ENCODE measurements at places on chromosomes 4 and X.

DNA sequence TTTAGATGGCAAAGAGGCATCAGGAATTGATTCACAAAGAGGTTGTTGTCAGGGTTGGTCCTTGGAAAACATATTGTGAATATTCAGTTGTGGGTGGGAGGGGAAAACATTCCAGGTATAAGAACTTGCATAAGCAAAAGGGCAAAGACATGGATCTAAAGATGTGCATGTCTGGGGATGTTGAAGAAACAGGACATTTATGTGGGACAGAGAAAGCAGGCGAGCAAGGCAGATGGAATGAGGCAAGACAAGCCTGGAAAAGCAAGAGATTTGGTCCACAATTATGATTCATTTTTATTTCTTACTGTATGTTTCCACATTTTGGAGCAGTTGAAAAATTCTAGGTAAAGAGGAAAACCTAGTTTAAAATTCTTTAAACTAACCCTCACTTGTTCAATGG lies 134.9 kb upstream of the CXXC4 start:
- no peak for DNase-seq

GRCh38 chrX:49309401-49309981 lies 6.0 kb downstream of the GAGE10 start:
- DNase-seq = no peak

DNA sequence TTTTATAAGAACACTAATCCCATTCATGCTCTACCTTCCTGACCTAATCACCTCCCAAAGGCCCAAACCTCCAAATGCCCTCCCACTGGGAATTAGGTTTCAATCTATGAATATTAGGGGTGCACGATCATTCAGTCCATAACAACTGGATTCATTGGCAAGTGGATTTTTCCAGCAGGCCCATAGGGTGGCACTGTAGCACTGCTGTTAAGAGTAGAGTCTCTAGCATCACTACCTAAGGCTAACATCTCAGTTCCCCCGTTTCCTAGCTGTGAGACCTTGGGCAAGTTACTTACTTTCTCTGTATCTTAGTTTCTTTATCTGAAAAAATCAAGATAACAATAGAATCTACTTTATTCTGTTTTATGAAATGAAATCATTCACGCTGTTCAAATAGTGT lies 315.8 kb downstream of the STIM2 start:
- DNase-seq = no peak

- no peak for DNase-seq
Measured at GRCh38 chr4:174192943-174193342, 90.5 kb downstream of the FBXO8 start.

DNA sequence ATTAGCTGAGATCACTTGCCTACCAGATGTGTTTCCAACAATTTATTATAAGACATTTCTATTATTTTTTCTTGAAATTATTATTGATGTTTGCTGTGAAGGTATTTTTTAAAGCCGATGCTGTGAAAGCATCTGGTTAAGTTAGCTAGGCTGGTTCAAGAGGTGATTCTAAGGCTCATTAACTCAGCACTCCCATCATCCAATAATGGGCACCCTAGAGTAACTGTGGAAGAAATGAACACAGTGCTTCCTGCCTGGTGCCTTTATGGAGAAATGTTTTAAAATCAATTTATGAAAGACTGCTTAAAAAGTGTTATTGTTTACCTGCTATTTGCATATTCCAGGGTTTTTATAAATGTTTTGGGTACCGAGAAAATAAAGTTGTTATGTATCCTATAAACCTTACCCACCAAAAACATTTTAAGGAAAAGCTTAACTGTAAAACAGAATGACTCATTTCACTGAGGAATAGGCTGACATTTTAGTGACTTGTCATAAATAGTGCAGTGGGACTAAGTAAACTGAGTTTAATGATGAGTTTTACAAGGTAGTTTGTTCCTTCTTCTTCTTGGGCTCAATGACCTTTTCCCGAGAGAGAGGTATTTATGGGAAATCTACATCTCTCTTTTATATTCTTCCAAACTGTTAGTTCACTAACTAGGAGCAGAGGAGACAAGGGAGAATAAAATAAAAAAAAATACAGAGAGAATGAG lies 310.0 kb upstream of the AADAT start:
- no peak for DNase-seq

GRCh38 chrX:133413218-133413925 lies 1.9 kb downstream of the GPC4 start:
- DNase-seq = no peak

- no peak for DNase-seq
Measured at GRCh38 chr4:152460488-152460887, 75.4 kb downstream of the FBXW7 start.

- no peak for DNase-seq
Measured at GRCh38 chr4:105989485-105990242, 94.4 kb downstream of the NPNT start.

DNA sequence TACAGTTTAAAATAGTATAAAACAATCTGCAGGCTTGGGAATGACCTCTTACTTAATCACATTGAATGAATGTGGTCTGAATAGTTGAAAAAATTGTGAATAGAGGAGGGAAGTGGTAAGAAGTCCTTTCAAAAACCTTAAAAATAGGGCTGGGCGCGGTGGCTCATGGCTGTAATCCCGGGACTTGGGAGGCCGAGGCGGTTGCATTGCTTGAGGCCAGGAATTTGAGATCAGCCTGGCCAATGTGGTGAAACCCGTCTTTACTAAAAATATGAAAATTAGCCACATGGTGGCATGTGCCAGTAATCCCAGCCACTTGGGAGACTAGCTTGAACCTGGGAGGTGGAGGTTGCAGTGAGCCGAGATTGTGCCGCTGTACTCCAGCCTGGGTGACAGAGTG lies 36.5 kb downstream of the HERC3 start:
- no peak for DNase-seq

GRCh38 chrX:76427560-76428242 lies at the start of gene MAGEE1:
Gene MAGEE1, plus strand, starts transcription at chrX:76427710. Its CDS starts 221 bp downstream, at chrX:76427931.
- DNase-seq = peak; percentile 83

DNA sequence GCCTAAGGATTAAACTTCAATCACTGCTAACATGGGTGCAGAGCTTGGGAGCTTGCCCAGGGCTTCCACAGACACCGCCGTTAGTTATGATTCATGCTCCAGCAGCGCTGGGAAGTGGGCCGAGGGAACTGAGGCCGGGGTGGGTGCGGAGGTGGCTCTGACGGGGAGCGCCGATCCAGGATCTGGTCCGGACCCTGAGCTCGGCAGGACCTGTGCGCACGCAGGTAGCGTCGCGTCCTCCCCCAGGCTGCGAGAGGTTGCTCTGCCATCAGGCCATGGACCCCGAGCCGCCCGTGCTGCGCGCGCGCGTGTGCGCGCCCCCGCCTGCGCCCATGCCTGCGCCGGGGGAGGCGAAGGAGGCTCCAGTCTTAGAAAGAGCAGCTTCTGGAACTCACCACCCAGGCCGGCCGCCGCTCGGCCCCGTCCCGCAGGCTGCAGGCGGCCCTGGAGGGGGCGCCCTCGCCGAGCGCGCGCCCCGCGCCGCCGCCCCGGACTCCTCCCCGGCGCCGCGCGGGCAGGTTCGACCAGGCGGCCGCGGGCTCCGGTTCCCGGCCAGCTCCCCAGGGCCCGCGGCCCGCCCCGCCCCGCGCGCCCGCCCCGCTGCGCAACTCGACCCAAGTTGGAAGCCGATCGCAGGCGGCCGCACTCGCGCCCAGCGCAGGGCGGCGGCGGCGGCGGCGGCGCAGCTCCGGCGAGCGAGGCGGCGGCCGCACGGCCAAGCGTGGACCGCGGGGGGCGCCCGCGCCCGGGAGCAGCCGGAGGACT lies 732 bp upstream of the ADRA2C start:
- DNase-seq = peak; percentile 54

GRCh38 chr4:79495447-79495846 lies 87.4 kb upstream of the GK2 start:
- DNase-seq = no peak

DNA sequence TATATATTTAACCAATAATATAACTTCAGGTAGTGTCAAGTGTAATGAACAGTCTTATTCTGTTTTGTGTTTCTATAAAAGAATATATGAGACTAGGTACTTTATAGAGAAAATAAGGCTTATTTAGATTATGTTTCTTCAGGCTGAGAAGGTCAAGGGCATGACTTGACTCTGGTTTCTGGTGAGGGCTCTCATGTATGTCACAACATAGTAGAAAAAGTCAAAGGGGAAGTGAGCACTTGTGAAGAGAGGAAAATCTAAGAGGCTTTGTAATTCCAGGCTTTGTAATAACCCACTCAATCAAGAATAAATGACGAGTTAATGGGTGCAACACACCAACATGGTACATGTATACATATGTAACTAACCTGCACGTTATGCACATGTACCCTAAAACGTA lies 27.6 kb downstream of the PRR32 start:
- no peak for DNase-seq

DNA sequence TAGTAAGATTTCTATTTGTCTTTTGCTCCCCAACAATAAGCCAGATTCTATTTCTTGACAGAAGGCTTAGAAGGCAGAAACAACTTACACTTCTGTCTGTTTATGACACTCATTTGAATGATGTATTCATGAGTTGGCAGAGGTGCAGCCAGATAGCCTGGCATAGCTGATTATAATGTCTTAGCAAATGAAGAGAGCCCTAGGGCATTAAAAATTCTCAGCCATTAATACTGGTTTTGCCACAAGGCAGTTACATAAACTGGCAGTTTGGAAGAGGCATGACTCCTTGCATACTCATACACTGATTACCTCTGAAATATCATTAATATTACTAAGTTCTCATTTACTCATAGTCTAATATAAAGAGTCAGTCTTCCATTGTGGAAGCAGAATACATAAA lies 728.5 kb upstream of the NDST4 start:
- DNase-seq = no peak

DNA sequence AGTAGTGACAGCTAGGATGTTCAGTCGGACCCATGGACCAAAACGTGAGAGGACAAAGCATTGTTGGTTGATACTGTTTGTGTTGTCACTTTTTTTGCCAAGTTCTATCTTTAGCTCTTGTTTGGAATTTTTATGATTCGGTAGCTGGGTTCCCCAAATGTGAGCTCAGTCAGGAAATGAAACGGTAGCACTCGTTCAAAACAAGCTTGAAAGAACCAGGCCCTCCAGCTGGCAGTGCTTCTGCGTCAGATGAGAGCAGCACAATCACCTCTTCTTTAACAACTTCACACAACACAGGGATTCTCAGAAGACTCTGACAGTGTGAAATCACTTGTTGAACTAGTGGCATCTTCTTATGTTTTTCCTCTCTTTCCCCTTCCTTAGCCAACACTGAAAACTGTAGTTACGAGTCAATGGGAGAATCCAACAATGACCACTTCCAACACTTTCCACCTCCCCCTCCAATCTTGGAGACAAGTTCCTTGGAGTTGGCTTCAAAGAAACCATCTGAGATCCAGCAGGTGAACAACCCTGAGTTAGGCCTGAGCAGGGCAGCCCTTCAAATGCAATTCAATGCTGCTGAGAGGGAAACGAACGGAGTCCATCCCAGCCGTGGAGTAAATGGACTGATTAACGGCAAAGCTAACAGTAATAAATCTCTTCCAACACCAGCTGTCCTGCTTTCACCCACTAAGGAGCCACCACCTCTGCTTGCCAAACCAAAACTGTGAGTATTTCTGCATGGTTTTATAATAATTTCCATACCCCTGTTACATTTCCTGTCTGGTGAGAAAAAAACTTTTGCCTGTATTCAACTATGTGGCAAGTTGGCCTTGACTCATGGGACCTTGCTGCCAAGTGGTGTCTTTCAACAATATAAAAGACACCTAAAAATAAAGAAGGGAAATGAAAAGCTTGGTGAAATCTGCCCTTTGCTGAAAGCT lies 214.6 kb downstream of the PALLD start:
- DNase-seq = no peak

- DNase-seq = no peak
Measured at GRCh38 chrX:79081895-79082512, 62.5 kb upstream of the GPR174 start.

GRCh38 chr4:185122681-185123345 lies 20.3 kb upstream of the SLC25A4 start:
- no peak for DNase-seq

- no peak for DNase-seq
Measured at GRCh38 chr4:111494971-111495370, 650.3 kb upstream of the FAM241A start.

- DNase-seq = no peak
Measured at GRCh38 chr4:41427931-41428600, 109.9 kb upstream of the LIMCH1 start.

Data from activated CD8-positive, alpha-beta memory T cell treated with anti-CD3 and anti-CD28 coated beads, Interleukin-2, amount 50 U/mL, for 48 hours (primary cell).